Mesendoderm (in vitro differentiated cells): ENCODE measurements at places on chromosomes 7 and 10.
A peak's percentile ranks its signal among the peaks of the same experiment; 100 is the strongest.

DNA sequence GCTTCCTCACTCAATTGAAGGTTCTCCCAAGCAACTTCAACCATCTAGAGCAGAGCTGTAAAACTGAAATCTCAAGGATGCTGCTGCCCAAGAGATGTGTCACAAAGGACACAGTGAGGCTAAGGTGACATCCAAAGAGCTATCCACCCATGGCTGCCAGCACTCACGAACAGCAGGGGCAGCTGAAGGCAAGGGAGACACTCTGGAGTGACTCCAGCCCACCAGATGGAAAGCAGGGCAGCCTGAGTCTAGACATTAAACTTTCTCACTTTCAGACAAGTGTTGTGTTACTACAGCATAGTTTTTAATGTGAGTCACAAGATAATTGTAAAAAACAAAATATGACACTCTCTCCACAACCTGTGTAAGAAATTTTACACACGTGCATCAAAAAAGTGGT lies 113.5 kb downstream of the LARP4B start:
- no peak for DNase-seq

DNA sequence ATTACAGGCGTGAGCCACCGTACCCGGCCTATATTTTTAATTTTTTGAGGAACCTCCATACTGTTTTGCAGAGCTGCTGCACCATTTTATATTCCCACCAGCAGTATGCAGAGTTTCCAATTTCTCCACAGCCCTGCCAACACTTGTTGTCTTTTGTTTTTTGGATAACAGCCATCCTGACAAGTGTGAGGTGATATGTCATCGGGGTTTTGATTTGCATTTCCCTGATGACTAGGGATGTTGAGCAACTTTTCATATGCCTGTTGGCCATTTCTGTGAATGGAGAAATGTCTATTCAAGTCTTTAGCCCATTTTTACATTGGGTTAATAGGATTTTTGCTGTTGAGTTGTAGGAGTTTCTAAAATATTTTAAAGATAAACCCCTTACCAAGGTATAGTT lies 22.2 kb downstream of the ENTPD7 start:
- DNase-seq = no peak

DNA sequence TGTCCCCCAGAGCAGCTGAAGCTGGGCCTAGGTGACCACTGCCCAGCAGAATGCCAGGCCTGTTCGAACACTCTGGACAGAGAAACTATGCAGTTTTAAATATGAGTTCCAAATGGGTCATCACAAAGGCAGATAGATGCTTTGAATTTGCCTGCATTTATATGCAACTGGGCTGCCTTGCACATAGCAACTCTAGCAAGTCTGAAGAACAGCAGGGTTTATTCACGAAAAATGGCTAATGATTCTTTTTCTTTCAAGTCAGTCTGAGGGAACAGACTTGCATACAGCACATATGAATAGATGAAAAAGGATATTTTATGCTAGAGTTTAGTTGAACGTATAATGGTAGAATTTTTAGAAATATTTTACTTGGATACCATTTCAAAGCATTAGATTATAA lies 68.5 kb downstream of the SLC35B4 start:
- DNase-seq = no peak

DNA sequence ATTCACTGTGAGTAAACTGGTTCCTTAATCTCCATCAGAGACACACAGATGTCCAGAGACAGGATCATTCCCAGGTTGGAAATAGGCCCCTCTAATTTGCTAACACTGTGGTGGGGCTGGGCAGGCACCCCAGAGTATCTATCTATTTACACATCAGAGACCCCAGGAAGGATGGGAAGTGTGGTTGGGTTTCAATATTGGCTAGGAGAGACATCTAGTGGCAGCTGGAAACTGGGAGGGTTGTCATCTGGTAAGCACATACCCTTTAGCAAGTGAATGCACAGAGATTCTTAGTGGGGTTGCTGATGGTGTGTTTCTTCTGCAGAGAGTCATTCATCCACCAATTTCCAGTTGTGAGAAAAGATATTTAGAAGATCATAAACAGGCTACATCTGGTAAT lies 36.0 kb upstream of the NRG3 start:
- DNase-seq = peak; percentile 56
